MG63 (cell line): ENCODE measurements at places on chromosomes 5 and 9. TPM values are rescaled to one million over a fixed set of nuclear protein-coding genes. Genes with fewer than 3 reads are reported as not detected.
A peak's percentile ranks its signal among the peaks of the same experiment; 100 is the strongest.

DNA sequence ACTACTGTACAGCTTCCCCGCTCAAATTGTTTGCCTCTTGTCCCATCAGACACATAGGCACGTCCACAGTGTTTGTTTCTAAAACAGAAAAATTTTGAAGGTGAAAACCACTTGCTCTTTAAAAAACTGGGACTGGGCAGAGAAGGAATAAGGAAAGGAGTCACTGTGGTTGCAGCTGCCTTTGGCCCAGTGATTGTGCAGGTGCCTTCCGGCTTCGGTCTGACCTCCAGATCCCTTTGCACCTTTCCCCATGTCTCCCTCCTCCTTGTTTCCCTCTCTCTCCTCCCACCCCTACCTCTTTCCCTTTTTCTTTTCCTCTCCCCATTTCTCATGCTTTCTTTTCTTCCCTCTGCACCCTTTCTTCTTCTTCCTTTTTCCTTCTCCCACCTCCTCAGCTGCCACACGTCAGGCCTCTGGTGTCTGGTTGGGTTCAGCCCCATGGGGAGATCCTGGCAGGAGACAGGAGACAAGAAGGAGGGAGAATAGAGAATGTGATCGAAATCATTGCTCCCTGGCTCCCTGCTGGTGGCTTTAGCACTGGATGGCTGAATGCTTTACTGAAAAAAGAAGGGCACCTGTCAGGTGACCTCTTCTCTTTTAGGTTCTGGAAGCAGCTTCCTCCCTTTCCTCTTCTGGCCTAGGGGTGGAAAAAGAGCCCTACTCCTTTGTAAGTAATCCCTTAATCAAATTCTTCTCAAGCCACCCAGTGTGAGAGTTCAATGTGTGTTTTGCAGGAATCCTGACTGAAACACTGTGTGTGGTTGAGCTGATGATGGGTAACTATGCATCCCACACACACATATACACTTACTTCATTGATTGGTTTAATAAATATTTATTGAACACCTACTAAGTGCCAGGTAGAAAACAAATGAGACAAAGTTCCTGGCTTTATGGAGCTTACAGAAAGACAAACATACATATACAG lies 267.3 kb downstream of the MAST4 start:
- no peak for DNase-seq

OR5C1 gene
- not detected in 2 replicates for total RNA-seq

ZNF658 gene
- 2.9 and 5.2 TPM in 2 replicates for total RNA-seq

DNA sequence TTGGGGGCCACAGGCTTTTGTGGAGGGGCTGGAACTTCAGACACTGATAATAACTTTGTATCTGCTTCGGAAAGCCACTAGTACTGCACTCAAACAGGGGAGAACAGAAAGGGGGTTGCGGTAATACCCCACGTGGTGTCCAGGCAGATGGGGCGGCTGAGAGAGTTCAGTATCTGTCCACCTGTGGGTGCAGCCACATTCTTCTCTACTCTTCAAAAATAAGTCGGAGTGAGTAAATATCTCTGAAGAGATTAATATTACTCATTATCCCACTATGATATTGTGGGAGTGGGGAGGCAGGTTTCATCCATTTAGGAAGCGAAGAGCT lies 102.1 kb upstream of the SSBP2 start:
- DNase-seq: no peak

LRRC19 gene
- not detected in 2 replicates for total RNA-seq

GRCh38 chr9:37719526-37719925 lies 34.1 kb upstream of the TRMT10B start:
- DNase-seq: no peak

SCGB3A2 gene
- total RNA-seq: not detected in 2 replicates

- peak; percentile 33 for DNase-seq
Observed at GRCh38 chr5:32687499-32687831, 23.7 kb upstream of the NPR3 start.

DNA sequence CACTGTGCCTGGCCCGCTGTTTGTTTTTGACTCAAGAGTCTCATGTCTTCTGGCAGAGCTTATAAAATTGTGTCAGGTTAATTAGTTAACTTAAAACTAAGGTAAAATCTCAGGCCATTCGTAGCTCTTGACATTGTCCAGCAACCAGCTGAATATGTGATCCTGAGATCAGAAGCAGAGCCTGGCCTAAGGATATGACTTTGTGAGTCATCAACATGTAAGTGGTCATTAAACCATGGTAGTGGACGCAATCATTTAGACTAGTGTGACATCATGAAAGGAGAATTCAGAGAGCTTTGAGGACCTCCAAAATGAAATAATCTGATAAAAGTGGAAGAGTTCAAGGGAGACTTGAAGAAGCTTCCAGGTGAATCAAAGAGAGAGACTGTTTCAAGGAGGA lies 23.3 kb downstream of the SPZ1 start:
- DNase-seq: no peak

PRLR gene
- total RNA-seq: 3.5 TPM in 1 of 2 replicates, not detected in the other

- peak; percentile 95 for DNase-seq
Observed at GRCh38 chr5:1552521-1553255, 28.9 kb upstream of the LPCAT1 start.

ZCCHC10 gene
- total RNA-seq: 20.5 and 32.5 TPM in 2 replicates

DNA sequence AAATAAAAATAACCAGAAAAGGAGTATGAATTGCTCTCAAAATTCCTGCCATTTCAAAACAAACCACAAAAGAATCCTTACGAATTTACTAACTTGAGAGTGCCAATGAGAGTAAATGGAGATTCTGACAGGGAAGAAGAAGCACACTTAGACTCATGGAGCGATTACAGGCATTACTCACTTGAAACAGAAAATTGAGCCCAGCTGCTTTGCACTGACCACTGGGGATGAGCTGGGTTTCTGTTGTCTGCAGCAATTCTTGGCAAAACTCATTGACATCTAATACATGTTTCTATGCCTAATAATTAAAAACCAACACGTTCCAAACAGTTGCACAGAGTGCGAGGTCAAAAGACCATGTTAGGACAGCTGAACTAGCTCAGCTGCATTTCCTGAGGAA lies 731.6 kb downstream of the DNAH5 start:
- DNase-seq: peak; percentile 11

PCDHB14 gene
- 0.74 and 3.8 TPM in 2 replicates for total RNA-seq

DNA sequence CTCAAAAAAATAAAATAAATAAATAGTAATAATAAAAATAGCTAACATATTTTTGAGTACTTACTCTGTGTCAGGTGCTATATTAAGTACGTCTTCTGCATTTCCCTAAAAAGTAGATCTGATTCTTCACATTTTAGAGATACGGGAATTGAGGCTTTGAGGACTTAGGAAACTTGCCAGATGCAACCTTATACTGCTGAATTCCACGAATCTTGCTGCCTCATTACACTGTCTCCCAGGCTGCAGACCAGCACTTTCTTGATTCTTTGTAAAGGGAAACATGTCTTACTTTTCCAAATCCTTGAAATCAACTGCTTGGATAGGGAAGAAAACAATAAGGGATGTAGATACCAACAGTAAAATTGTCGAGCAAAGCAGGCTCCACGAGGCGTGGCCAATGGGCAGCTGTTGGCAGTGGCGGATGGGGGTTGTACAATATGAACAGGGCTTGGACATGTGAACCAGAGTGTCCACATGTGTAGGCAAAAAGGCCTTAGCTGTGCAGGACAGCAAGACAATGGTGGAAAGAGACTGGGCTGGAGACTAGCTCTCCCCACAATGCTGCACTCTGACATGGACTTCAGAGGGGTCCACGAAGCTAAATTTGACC lies 124.3 kb upstream of the RAI14 start:
- no peak for DNase-seq

- no peak for DNase-seq
Observed at GRCh38 chr5:8919096-8919495, 626.8 kb downstream of the SEMA5A start.

C9orf153 gene
- total RNA-seq: not detected in 2 replicates
